ENCODE measurements at places on chromosomes 6 and 20. TPM values are rescaled to one million over a fixed set of nuclear protein-coding genes. Genes with fewer than 3 reads are reported as not detected.

GRCh38 chr20:574297-574942 lies 30.8 kb upstream of the CSNK2A1 start:
- H3K4me3 ChIP-seq = no peak overlapping the region
- no peaks in the 10 kb centered on the region for H3K27me3 ChIP-seq
- no peaks in the 10 kb centered on the region for H3K4me1 ChIP-seq
- no peak for DNase-seq
- H3K27ac ChIP-seq = peak overlapping the region; percentile 39

- no peak overlapping the region for H3K4me3 ChIP-seq
- no peak for DNase-seq
- H3K36me3 ChIP-seq = no peaks in the 10 kb centered on the region
Measured at GRCh38 chr20:61902221-61902869, 163.3 kb downstream of the TAF4 start.

DNA sequence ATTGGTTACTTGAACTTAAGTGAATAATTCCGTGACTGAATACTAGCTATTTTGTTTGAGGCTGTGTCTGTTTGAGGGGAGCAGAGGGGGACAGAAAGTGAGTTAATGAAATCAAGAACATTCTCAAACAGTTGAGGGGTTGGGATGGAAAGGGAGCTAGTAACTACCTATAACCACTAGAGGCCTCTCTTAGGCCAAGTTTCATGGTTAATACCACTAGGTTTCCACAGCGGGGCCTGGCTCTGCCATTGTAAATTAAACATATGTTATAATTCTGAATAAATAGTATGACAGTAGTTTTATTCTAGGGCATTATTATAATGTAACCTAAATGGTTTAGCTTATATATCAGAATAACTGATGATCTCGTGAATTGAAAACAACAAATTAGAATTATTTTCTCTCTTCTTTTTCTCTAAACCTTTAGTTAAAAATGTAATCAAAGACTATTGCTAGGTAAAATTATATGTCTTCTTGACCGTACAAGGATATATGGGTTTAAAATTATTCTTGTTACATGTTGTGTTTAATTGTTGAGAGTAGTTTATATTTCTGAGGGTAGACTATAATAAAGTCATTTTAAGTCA lies 108.1 kb downstream of the BCKDHB start:
- H3K4me1 ChIP-seq = no peaks in the 10 kb centered on the region
- DNase-seq = no peak
- H3K36me3 ChIP-seq = no peaks in the 10 kb centered on the region
- no peak overlapping the region for H3K4me3 ChIP-seq

- peak; percentile 86 for DNase-seq
- no peaks in the 10 kb centered on the region for H3K27me3 ChIP-seq
- H3K36me3 ChIP-seq = no peaks in the 10 kb centered on the region
- H3K27ac ChIP-seq = peak overlapping the region; percentile 98
- peaks cover 53% of the 10 kb centered on the region for H3K4me1 ChIP-seq
Measured at GRCh38 chr6:166627875-166628801, 1.1 kb upstream of the RPS6KA2 start.

DNA sequence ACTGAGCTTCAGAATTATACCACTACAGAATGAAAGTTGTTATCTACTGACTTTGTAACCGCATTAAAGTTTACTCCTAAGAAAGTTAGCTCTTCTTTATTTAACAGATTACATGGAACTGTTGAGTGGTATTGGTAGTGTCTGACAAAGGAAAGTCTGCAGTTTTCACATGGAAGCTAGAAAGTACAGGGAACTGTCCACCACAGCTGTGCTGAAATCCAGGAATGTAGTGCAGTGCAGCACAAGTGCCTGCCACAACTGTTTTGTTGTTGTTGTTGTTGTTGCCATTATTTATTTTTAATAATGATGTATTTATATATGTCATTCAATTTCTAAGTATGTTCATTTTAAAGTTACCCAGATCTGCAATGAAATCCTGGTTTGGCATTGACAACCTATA lies 464.9 kb downstream of the TBC1D32 start:
- no peaks in the 10 kb centered on the region for H3K4me1 ChIP-seq
- H3K36me3 ChIP-seq = no peaks in the 10 kb centered on the region
- no peak for DNase-seq

GRCh38 chr6:161220346-161220745 lies 53.5 kb downstream of the AGPAT4 start:
- no peak overlapping the region for H3K27ac ChIP-seq
- no peaks in the 10 kb centered on the region for H3K4me1 ChIP-seq
- H3K27me3 ChIP-seq = no peaks in the 10 kb centered on the region
- DNase-seq = no peak
- no peaks in the 10 kb centered on the region for H3K36me3 ChIP-seq

DNA sequence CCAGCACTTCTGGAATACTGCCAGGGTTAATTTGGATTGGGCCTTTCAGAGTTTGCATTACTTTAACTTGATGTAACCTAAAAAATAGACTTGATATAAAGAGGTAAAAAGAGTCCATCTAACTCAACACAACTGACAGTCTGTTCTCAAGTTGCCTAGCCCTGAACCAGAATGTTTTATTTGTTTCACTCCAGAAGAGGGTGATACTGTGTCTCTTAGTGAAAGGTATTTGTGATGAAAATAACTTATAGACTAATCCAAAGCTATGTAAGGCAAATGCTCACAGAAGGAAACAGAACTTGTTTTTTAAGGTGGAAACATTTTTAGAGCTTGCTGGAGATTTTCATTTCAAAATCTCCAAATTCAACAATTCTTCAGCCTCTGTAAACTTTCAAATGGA lies 469.1 kb upstream of the RUNX2 start:
- no peaks in the 10 kb centered on the region for H3K27me3 ChIP-seq
- H3K36me3 ChIP-seq = no peaks in the 10 kb centered on the region
- H3K27ac ChIP-seq = no peak overlapping the region

DNA sequence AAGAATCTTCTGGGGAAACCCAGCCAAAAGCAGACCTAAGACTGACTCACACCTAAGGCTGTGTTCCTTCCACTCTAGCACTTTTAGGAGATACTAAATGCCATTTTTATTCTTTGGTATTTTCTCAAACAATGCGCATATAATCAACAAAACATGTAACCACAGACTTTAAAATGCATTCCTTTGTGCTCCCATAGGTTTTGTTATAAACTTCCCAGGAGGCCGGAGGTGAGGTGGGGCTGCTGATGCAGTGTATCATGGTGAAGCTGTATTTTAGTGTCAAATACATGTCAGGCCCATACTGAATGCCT lies 155.2 kb downstream of the BTBD3 start:
- H3K4me1 ChIP-seq = no peaks in the 10 kb centered on the region
- no peak overlapping the region for H3K4me3 ChIP-seq
- no peak for DNase-seq
- H3K36me3 ChIP-seq = no peaks in the 10 kb centered on the region
- H3K27ac ChIP-seq = no peak overlapping the region
- no peaks in the 10 kb centered on the region for H3K27me3 ChIP-seq

GRCh38 chr20:44572551-44573500 lies 9.6 kb upstream of the PKIG start:
- H3K4me1 ChIP-seq = no peaks in the 10 kb centered on the region
- H3K4me3 ChIP-seq = no peak overlapping the region
- no peak for DNase-seq

DNA sequence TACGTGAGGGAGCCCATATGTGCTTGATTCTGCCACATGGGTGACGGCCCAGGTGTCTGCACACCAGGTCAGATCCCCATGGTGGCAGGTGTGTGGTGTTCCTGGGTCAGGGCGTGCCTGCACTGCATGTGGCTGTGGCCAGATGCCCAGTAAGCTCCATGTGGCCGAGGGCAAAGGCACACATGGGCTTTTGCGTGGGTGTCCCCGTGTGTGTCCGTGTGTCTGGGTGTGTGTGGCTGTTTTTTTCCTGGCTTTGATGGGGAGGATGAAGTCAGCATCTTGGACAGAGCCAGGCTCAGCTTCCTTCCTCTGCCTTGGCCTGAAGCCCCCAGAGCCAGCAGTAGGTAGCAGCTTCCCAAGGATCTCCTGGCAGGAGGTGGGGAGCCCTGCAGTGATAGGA lies 1.5 kb upstream of the TNXB start:
- no peaks in the 10 kb centered on the region for H3K4me1 ChIP-seq
- H3K27ac ChIP-seq = peak overlapping the region; percentile 89
- no peaks in the 10 kb centered on the region for H3K27me3 ChIP-seq

DNA sequence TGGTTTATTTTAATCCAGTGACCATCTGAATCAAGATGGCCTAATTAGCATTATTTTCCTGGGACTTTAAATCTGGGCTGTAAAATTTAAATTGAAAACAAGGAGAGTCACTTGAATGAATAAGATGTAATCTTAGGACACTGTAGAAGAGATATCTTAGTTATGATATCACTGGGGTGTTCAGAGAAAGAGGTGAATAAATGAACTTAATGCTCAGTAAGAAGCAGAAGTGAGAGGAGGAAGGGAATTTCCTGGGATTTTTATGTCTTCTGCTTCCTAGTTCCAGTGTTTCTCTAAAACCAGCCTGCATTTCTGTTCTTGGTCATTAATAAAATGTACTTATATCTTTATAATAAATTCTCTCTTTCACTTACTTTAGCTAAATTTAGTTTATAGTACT lies 136.8 kb upstream of the PTPRK start:
- peaks cover 6% of the 10 kb centered on the region for H3K4me1 ChIP-seq
- H3K4me3 ChIP-seq = no peak overlapping the region
- no peak for DNase-seq
- no peaks in the 10 kb centered on the region for H3K36me3 ChIP-seq
- no peaks in the 10 kb centered on the region for H3K27me3 ChIP-seq

GRCh38 chr6:150751296-150751695 lies 114.2 kb upstream of the MTHFD1L start:
- H3K4me1 ChIP-seq = no peaks in the 10 kb centered on the region
- H3K36me3 ChIP-seq = no peaks in the 10 kb centered on the region
- H3K4me3 ChIP-seq = no peak overlapping the region
- no peak overlapping the region for H3K27ac ChIP-seq
- no peaks in the 10 kb centered on the region for H3K27me3 ChIP-seq

DNA sequence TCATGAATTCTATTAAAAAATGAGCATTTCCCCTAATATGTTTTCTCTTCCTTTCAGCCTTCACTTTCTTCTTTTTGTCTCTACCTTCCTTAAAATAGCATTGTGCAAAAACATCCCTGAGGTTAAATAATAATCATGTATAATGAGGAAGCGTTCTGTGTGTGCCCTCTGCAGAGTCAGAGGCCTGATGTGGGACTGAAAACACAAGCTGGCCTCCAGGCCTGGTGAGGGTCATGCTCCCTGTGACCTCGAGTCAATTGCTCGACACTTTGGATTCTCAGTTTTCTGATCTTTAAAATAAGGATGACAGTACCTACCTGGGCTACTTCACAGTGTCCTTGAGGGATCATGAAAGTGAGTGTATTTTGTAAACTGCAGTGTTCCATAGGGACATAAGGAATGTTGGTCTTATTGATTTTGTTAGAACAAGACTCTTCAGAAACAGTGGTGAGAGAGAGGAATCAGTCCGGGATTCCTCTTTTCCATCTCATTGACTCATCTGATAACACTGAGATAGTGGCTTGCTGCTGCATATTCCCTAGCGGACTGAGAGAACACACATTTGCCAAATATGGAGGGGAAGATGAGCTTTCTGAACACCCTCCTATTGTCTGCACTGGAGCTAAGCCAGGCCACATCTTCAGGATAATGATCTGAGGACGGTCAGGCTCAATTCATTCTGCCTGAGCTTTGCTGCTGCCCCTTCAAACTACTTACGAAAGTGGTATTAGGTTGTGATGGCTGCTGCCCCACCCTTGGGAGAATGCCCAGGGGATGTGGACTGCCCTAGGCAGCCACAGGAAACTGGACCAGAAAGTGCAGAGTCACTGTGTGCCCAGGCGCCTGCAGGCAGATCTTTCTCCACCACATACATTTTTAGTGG lies 39.6 kb upstream of the PDE7B start:
- DNase-seq = no peak
- peak overlapping the region; percentile 10 for H3K27ac ChIP-seq
- no peaks in the 10 kb centered on the region for H3K36me3 ChIP-seq
- H3K27me3 ChIP-seq = no peaks in the 10 kb centered on the region
- no peaks in the 10 kb centered on the region for H3K4me1 ChIP-seq

DNA sequence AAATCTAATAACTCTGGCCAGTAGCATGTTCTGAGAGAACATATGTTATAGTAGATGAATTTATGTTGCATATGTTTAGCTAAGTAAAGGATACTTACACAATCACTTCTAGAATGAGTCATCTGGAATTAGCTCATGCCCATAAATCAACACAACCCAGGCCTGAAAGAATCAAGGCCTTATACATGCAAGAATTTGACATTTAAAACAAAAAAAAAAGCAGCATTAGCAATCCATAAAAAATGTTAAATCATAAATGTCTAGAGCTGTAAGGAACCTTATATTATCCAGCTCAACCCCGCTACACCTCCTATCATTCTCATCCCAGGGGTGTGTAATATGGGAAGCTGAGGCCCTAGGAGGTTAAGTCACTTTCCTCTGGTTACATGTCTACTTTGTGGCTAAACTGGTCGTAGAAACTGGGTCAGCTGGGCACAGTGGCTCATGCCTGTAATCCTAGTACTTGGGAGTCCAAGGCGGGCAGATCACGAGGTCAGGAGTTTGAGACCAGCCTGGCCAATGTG lies 105.2 kb upstream of the CARMIL1 start:
- H3K36me3 ChIP-seq = no peaks in the 10 kb centered on the region
- H3K4me3 ChIP-seq = no peak overlapping the region
- peaks cover 5% of the 10 kb centered on the region for H3K4me1 ChIP-seq
- H3K27ac ChIP-seq = no peak overlapping the region
- no peak for DNase-seq
- no peaks in the 10 kb centered on the region for H3K27me3 ChIP-seq

DNA sequence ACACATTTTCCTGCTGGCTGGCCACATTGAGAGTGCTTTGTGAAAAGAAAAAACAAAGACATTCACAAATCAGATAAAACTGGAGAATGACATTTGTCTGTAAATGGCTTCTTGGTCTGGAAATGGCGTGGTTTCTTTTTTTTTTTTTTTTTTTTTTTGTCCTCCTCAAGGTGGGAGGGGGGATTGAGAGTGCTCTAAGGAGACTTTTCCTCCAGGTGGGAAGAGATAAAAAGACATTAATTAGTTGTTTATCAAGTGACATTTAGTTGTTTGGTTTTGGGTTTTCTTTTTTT lies 40.4 kb downstream of the GNAS start:
- DNase-seq = no peak
- no peaks in the 10 kb centered on the region for H3K36me3 ChIP-seq
- H3K27ac ChIP-seq = peak overlapping the region; percentile 99

GRCh38 chr20:16064989-16065707 lies 508.1 kb downstream of the KIF16B start:
- no peak overlapping the region for H3K4me3 ChIP-seq
- no peaks in the 10 kb centered on the region for H3K27me3 ChIP-seq
- DNase-seq = no peak
- no peaks in the 10 kb centered on the region for H3K36me3 ChIP-seq

CDH26 gene
- 1.3 TPM for total RNA-seq

WFDC5 gene
- not detected for total RNA-seq

B3GAT2 gene
- total RNA-seq = not detected

PTGIS gene
- total RNA-seq = 59.8 TPM

TRIM39 gene
- total RNA-seq = 12.2 TPM

MEI4 gene
- 0.51 TPM for total RNA-seq

SIRPB2 gene
- 2.6 TPM for total RNA-seq
